Choroid plexus epithelial cell (primary cell): ENCODE measurements at places on chromosomes 5 and 9.

DNA sequence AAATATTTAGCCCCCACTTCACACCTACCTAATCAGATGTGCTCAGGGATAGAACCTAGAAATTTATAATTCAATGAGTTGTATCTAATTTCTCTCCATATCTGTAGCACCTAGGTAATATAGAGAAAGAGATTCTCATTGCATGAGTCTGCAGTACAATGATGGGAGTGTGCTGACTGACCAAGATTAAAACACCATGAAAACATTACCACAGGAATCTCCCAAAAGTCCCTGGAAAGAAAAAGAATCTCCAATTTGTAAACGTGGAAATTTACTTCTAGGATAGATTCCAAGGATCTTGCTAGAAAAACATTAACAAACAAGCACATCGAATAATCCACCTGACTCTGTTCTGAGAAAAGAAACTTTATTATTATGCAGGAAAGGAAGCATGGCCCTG, 45.0 kb upstream of the DMRTA1 start:
- peak; percentile 40 for DNase-seq

DNA sequence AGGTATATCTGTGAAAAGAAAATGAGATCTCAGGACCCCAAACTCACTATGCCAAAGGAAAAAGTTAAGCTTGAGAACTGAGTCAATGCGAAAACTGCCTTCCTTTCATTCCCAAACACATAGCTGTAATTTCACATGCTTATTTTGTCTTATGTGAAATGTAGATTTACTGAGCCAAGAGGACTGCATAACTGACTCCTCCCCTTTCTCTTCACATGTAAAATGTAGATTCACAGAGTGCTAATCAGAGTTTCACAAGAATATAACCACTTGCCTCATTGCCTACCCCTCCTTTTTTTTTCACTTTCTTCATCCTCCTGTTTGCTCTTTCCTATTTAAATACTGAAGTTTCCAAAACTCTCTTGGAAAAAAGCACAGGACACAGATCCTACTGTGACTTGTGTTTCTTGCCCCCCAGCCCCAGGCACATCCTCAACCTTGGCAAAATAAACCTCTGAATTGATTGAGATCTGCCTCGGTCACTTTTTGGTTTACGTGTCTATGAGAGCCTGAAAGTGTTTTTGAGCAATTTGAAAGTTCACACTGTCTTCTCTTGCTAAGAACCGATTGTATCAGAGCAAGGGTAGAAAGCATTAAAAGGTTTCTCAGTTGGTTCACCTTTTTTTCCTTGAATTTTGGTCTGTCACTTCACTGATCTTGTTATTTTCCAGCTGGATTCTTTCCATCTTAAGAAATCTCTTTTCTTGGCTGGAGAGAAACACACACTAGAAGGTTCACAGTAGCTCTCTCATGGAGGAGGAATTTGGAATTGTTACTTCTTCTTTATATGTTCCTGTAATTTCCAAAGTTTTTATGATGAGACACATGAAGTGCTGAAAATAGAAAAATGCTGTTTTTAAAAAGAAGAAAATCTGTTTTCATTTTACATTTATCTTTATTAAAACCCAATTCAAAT, 44.8 kb upstream of the SNAPC3 start:
- DNase-seq: peak; percentile 40

GRCh38 chr5:154355129-154355611, 90.6 kb upstream of the SAP30L start:
- no peak for DNase-seq

DNA sequence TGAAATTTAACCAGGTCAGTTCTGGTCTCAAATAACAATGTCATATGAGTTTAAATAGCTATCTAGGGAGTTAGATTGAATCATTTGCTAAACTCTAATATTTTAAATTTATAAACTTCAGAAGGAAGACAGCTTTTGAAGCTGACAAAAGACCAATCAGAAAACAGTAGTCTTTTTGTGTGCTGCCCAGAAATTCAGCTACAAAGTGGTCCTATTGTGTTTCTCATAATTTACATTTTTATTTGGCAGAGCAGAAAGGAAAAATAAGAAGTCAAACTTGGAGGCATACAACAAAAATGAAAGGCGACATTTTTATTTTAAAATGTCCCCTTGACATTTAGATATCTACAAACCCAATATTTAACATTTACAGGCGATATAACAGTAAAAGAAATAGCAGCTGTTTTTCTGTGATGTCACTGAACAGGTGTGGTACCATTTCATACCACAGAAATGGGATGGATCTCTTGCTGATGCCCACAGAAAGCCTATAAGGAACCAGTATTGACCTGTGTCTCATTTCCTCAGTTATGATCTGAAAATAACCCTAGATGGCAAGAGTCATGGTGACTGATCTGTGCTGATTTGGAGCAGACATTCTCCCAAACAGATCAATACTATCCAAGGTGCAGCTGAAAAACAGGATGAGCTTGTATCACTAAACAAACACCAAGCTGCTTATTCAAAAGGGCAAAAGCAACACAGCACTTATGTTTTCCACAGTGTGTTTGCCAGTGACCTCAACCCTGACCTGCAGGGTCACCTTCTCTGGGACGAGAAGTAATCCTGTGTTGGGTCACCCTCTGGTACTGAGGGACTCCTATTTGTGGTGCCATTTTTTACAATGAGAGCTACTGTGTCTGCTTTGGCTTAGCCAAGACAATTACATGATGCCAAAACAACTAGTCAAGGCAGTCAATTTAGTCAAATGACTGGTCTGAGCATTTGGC, 3.6 kb upstream of the FST start:
- no peak for DNase-seq

- DNase-seq: peak; percentile 91
Observed at GRCh38 chr9:116318468-116319374, 165.1 kb downstream of the PAPPA start.

- no peak for DNase-seq
Observed at GRCh38 chr5:180832638-180833068, 28.4 kb downstream of the ZFP62 start.

- DNase-seq: no peak
Observed at GRCh38 chr9:75844321-75844720, 46.2 kb upstream of the PCSK5 start.

GRCh38 chr9:127550282-127550681, 61.8 kb upstream of the STXBP1 start:
- DNase-seq: no peak

DNA sequence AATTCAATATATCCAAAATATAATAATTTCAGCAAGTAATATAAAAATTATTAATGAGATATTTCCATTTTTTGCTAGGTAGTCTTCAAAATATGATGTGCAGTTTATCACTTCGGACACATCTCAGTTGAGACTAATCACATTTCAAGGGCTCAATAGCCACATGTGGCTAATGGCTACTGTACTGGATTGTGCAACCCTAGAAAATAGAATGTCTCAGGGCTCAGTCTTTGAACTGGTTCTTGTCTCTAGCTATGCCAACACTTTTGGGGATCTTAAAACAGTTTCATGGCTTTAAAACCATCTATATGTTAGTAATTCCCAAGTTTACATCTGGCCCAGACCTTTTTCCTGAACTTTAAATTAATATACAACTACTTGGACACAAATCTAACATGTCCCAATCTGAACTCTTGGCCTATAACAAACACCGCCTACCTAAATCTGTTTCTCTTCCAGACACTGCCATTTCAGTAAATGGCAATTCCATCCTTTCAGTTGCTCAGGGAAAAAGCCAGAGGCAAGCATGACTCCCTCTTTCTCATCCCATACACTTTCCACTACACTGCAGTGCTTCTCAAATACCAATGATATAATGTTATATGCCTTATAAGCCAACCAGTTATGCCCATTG, 18.8 kb downstream of the PTAR1 start:
- no peak for DNase-seq

DNA sequence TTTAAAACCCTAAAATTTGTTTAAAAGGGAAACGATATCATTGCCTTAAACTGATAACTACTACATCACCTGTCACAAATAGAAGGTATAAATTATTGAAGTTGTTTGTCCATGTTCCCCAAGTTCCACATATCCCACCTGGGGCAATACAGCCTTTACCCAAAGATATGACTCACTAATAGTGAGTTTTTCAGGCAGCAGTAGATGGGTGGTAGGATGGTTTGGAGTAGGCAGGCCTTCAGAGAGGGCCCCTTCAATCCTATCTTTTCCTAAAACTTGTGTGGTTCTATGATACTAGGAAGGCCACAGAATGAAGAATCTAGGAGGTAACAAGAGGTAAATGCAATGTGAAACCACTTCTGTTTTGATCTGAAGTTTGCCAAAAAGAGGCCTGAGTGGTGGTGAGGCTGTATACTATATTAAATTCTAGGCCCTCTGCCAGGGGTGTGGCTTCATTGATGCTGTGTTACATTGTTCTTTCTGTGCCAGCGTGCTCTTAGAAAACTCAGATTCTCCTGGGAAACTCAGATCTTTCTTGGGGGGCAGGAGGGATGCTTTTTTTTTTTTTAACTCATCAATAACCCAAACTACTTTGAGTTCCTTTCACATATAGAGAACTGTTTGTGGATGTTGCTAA, 7.2 kb downstream of the CYSTM1 start:
- peak; percentile 32 for DNase-seq

DNA sequence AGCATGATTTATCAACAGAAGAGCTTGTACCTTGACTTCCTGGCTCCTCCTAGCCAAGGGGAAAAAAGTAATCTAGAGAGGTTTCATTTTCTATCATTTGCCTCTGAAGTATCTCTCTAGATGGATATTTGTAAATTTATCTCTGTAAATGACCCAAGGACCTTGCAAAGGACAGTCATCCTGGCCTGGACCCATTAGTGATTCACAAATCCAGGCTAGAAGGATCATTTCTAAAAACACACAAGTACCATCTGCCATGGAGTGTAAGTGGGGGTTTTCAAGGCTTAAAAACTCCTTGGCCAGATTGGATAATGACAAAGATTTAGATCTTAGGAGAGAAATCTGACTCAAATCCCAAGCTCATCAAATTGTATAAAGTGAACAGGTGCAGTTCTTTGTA, 8.1 kb downstream of the TTC23L start:
- DNase-seq: no peak

- DNase-seq: no peak
Observed at GRCh38 chr5:19179571-19179970, 808.4 kb downstream of the CDH18 start.

DNA sequence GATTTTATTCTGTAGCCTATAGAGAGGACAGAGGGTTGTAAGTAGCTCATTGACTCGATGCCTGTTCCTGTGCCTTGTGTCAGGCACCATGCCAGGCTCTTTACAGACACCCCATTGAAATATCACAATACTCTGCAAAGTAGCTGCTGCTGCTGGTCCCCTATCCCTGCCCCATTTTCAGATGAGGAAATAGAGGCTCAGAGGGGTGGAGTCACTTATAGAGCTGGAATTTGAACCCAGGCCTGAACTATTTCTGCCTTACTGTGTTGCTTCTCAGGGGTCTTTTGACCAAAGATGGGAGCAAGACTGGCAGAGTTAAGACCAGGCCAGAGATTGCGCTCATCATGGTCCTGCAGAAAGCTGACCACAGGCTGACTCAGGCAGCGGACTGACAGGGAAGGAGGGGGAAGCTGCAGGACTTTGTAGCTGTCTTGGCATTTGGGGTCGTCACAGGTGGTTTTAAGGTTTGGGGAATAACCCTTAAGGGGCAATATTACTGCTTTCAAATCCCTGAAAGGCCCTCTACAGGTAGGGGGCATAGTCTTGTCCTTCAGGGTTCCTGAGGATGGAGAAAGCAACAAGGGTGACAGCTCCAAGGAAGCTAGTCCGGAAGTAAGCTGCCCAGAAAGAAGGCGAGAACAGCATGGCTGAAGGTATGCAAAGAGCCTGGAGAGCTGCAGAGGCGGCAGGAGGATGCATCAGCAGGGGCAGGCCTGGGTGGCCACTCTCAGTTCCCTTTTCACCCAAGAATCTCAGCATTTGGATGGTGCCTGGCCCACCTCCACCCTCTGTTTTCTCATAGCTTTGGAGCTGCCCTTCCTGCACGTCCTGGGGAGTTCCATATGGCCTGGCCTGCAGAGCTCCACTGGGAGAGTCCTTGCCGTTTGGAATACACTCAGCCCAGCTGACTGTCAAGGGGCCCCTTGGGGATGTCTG, 18.3 kb upstream of the NDST1 start:
- peak; percentile 51 for DNase-seq

GRCh38 chr9:22683700-22684075, 237.1 kb downstream of the DMRTA1 start:
- peak; percentile 13 for DNase-seq

DNA sequence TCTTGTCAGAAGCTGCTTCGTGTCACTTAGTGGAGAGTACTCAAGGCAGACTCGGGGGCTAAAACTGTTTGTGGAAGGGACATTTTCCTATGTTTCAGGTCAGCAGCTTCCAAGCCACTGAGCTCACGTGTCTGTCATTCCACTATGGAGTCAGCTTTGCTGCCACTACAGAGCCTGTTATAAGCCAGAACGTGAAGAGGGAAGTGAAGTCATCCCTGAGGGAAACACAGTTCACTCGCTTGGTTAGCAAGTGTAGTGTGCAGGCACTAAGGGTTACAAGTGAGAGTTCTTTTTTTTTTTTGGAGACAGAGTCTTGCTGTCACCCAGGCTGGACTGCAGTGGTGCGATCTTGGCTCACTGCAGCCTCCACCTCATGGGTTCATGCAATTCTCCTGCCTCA, 24.5 kb upstream of the LTC4S start:
- DNase-seq: no peak

GRCh38 chr5:43007911-43008362, 32.2 kb downstream of the ANXA2R start:
- peak; percentile 90 for DNase-seq

GRCh38 chr9:20646656-20647055, 24.4 kb upstream of the MLLT3 start:
- DNase-seq: no peak

DNA sequence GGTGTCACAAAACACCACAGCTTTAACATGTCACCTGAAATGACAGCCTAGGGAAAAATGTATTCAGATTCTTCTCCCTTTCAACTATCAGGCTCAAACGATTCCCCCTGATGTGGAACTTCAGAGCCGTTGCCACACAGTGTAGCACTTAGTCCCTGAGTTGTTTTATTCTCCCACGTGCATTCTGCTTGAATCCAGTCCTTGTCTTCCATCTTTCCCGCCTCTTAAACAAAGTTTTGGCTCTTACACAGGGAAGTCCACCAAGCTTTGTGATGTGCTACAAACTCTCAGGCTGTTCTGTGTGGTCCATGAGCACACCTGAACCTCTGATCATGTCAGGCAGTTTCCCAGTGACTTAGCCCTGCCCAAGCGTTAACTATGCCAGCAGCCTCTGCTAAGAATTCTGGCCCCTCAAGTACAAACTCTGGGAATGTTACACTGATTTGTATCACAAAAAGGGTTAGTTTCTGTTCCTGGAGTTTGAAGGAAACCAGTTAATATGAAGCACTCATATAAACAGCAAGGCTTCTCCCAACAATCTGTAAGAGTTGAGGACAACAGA, 45.8 kb upstream of the RNF38 start:
- no peak for DNase-seq

GRCh38 chr9:108311745-108312144, 544.0 kb downstream of the ACTL7B start:
- DNase-seq: no peak

GRCh38 chr9:33180526-33181184, 13.5 kb upstream of the B4GALT1 start:
- DNase-seq: peak; percentile 42

GRCh38 chr5:173258466-173258865, 23.5 kb upstream of the NKX2-5 start:
- no peak for DNase-seq
